ENCODE measurements at places on chromosomes 1 and 21. TPM values are rescaled to one million over a fixed set of nuclear protein-coding genes. Genes with fewer than 3 reads are reported as not detected.

DNA sequence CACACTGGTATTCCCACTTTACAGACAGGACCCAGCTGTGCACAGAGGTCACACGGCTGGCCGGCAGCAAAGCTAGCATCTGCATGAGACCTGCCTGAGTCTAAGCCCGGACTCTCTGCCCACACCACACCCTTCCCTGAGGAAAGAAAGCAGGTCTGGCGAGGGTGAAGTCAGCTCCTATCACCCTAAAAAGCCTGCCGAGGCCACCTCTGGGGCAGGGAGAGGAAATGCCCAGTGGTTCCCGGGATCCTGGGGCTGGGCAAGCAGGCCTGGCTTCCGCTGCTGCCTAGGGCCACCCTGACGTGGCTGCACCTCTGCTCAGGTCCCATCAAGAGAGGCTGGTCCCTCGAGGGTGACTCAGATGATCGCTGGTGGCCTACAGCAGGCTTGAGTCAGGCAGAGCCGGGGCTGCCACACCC is 42.2 kb downstream of the RAP1GAP start:
- DNase-seq = no peak

DNA sequence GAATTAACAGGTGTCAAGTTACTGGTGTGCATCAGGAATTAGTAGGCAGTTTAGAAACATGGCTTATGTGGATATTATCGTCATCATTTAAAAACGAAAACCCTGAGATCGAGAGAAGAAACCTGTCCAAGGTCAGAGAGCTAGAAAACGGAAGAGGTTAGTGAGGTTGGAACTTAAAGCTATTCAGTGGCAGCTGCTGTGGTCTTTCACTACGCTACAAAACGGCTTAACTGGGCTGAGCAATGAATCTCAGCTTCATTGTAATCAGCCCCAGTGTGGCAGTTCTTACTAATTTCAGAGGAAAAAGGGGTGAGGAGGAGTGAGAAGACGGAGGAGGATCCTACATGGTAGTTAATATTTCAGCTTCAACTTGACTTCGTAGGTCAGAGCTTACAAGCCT is 77.9 kb downstream of the DAB1 start:
- no peak for DNase-seq

- no peak for DNase-seq
Measured at GRCh38 chr1:32818804-32819541, 1.5 kb downstream of the S100PBP start.

The TMPRSS2 gene
- total RNA-seq = 19.9 TPM

The SPRR2D gene
- 49.6 TPM for total RNA-seq

The INSRR gene
- not detected for total RNA-seq

The ADAMTS4 gene
- total RNA-seq = 78.3 TPM

The SYT2 gene
- not detected for total RNA-seq

The MSH4 gene
- 0.25 TPM for total RNA-seq

The C1orf226 gene
- 2.7 TPM for total RNA-seq

The PDC gene
- not detected for total RNA-seq

The SZRD1 gene
- 52.3 TPM for total RNA-seq

Measured in vagina (tissue), 2 donors.